ENCODE measurements at places on chromosomes 6 and 20.

DNA sequence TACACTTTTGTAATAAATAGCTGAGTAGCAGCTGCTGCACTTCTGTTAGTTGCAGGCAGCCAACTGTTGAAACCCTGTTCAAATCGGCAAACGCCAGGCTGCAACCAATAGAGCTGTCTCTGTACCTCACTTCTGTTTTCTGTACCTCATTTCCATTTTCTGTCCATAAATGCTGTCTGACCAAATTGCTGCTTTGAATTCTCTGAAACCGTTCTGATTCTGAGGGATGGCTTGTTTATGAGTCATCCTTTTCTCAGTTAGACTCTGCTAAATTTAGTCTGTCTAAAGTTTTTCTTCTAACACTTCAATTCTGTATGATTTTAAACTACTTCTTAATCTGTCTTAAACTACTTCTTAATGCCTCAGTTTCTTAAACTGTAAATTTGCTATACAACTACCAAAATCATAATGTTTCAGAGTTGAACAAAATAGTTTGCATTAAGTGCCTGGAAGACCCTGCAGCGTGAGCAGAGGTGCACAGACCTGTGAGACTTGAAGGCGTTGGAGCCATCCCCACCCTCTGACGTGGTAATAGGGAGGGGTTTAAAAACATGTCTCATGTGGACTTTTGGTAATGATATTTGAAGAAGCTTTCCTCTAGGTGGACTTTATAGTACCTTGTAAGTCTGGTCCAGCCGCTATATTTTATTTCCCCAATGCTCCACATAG is 9.6 kb downstream of the BTNL2 start:
- no peak for DNase-seq

DNA sequence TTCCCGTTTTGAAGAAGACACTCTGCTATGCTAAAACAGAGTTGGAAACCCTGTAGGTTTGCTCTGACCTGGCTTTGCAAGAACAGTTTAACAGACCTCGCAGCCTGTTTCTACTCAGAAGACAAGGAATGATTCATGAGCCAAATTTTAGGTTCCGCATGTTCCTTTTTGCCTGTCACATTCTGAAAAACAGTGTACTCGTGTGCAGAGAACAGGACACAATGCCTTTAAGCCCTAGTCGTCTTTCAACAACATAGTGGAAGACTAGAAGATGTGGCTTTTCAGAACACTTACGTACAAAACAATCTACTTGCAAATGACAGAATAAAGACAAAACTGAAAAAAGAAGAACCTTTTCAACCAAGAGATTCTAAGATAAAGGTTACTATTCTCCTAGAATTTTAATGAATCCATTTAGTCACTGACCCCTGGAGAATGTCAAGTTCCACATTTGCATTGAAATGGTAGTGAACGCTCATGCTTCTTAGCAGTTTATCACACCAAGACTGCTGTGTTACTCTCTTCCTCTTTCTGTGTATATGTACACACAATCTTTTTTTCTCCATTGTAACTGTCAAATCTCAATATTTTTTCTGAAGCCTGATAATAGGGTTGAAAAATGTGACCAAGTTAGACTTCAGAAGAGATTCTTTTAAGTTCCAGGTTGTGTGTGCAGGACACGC is 220.7 kb upstream of the NRSN1 start:
- no peak for DNase-seq

GRCh38 chr20:50219600-50219999 is 29.0 kb downstream of the CEBPB start:
- DNase-seq = no peak

DNA sequence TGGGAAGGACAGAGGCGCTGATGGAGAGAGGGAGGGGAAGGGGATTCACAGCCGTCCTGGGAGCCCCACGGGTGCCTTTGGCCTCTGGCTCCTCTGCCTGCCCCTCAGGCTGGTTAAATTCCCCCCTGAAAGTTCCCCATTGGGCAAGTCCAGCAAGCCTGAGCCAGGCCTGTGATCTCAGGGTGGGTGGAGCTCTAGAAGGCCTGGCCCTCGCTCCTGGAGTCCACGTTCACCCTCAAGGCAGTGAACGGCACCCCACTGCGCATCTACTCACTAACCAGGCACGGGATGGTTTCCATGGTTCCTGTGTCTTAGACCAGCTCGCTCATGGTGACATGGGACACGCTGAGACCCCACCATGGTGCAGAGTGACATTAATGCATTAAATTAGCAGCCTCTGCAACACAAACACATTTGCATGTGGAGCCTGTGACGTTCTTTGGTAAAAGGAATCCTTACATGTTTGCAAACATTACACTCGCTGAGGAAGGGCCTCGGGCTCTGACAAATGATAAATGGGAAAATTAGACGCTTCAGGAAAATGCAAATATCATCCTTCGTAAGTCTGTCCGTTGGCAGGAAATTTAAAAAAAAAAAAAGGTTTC is 452.7 kb downstream of the PREX1 start:
- no peak for DNase-seq

DNA sequence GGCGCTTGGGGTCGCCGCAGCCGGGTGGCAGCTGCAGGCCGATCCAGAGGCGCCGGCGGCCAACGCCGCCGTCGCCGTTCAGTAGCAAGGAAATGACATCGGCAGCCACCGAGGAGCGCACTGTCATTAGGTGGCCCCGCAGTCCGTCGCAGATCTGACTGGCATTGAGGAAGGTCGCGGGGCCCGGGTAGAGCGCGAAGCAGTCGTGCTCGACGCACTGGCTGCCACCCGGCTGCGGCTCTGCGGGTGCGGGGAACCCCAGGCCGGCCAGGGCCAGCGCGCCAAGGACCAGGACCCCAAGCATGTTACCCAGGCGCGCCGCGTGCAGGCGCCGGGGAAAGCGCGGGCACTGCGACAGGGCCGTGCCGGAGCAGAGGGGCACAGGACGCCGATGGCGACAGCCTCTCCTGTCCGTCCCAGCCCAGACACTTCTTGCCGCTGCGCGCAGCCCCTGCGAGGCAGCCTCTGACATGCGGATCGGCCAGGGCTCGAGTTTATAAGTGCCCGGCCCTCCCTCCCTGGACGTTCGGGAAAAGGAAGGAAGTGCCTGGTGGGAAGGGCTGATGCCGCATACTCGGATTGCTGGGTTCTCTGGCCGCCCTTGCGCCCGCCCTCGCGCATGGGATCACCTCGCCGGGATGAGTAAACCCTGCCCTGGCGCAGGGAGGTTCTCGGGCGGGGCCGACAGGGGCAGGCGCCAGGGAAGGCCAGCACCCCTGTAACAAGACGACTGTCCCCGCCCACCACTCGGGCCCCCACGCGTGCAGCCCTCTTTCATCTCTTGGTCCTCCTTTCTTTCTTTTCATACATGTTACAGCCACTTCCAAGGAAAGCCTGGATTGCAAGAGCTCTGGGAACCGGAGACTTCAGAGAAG is at the start of gene THBD:
TSS of gene THBD (minus strand) at position 472 of the 875 bp plus-strand sequence. CDS start at position 304, 168 bp downstream.
- no peak for DNase-seq

DNA sequence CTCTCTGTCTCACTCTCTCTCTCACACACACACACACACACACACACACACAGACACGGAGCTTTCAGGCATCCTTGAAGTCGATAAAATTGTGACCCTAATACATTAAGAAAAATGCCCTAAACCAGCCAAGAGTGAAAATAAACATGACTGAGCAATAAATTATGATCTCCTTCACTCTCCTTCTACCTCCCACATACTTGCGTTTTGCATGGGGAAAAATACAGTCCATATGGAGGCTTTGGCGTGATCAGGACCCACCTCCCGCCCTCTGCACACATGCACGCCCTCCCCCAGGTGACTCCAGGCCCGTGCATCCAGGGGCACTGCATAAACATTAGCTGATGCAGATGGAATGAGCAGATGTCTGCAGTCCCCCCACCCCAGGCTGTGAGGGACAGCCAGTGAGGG is 114.2 kb upstream of the JARID2 start:
- DNase-seq = no peak

- DNase-seq = no peak
Measured at GRCh38 chr6:122649701-122650100, 39.5 kb downstream of the PKIB start.

Measured in fibroblast of skin of scalp (primary cell).